Tongue (tissue), 3 donors: ENCODE measurements at places on chromosomes 3 and 15.
A peak's percentile ranks its signal among the peaks of the same experiment; 100 is the strongest.

GRCh38 chr15:33785366-33785765 lies 182.9 kb upstream of the CHRM5 start:
- DNase-seq, result no peak

DNA sequence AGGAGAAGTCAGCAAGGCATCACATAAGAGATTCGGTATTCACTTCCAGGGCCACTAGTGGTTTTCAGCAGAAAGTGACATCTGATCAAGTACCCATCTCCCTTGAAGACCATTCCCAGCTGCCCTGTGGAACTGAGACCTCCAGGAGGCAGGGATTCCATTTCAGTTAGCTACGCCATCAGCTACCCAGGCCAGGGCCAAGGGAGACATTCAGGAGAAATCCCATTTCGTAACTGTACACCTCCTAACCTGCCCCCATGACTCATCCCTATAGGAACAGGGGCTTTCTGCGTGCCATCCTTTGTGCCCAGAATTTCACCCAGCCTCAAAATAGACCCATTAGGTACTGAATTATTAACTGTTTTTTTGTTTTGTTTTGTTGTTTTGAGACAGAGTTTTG lies 24.7 kb downstream of the SPATA12 start:
- DNase-seq, result no peak

DNA sequence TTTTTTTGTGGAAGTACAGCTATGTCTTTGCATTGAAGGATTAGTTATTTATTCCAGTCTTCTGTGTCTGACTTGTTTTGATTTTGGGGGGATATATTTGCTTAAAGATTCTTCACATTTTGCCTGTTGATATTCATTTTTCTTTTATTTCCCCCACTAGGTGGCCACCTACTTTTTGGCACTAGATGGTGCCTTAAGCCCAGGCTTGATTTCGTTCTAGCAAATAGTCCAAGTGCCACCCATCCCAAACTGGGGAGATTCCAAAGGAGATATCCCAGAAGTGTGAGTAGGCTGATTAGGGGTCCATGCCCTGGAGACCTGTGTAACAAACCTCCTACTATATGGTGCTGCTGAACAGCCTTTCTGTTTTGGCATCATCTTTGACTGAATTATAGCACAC lies 80.0 kb upstream of the SPATA16 start:
- DNase-seq, result no peak

GRCh38 chr15:90219421-90220141 lies 14.2 kb downstream of the CIB1 start:
- DNase-seq, result peak; percentile 57

DNA sequence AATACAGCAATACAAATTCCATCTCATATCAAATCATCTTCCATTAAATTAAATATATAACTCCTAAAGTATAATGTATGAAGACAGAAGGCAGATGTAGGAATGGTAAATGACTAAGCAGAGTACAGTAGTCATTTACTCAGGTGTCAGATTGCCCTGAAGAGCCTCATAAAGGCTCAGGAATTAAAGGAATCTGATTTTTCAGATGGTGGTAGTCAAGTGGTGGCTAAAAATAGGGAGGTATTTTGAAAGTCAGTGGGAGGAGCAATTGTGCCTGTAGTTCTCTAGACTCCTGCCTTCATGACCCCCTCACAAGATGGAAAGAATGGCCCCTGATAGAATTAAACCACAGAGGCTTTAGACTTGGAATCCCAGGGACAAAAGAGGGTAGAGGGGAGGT lies 142.7 kb upstream of the SYNPR start:
- DNase-seq, result peak; percentile 45

GRCh38 chr3:46298871-46299607 lies 54.9 kb upstream of the CCR2 start:
- no peak for DNase-seq
